Stimulated activated CD4-positive, alpha-beta T cell treated with anti-CD3 and anti-CD28 coated beads, Interleukin-12 subunit alpha, Interleukin-12 subunit beta, amount 100 ng/mL, for 4 hours (primary cell): ENCODE measurements at places on chromosomes 1 and 21.
A peak's percentile ranks its signal among the peaks of the same experiment; 100 is the strongest.

DNA sequence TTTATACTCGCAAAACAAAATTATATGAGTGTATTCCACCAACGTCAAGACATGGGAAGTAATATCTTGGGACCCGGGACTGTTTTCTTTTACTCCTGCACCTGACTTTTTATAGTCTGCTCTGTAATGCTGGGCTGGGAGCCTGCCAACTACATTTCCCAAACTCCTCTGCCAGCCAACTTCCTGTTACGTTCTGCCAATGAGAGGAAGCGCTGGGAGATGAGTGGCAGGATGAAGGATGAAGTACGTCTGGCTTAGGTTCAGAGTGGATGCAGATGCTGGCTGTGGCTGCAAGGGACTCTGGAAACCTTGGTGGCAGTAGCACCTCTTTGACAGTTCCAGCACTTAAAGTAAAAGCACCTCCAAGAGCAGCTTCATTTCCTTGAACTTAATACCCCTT is 59.6 kb downstream of the USP24 start:
- DNase-seq, result no peak

GRCh38 chr21:45827881-45828579 is 153.5 kb upstream of the COL6A1 start:
- DNase-seq, result no peak

GRCh38 chr21:27192281-27192949 is 225.5 kb upstream of the ADAMTS5 start:
- no peak for DNase-seq

GRCh38 chr1:13224480-13225060 is 1.4 kb downstream of the PRAMEF18 start:
- no peak for DNase-seq

- DNase-seq, result no peak
These were observed 371.2 kb downstream of the NPHP4 start for GRCh38 chr1:5620997-5621396.

- DNase-seq, result no peak
These were observed 97.9 kb downstream of the USH2A start for GRCh38 chr1:216325336-216325735.

GRCh38 chr1:111990026-111990877 is 784 bp upstream of the KCND3 start:
- DNase-seq, result no peak

DNA sequence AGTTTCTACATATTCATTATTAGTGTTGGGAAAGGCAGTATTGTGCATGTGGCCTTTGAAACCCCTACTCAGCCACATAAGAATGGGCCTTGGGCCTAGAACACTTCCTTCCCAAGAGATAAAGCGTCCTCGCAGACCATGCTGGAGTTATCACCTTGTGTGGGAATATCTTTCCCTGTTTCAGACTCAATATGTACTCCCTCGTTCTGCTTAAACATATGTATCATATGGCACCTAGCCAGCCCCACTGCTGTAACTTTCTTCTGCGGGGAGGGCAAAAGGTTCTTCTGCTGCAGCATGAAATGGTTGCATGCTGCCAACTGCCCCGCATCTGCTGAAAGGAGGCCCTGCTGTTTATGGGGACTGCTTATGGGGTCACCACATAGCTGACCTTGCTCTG is 92.0 kb downstream of the CRB1 start:
- no peak for DNase-seq

DNA sequence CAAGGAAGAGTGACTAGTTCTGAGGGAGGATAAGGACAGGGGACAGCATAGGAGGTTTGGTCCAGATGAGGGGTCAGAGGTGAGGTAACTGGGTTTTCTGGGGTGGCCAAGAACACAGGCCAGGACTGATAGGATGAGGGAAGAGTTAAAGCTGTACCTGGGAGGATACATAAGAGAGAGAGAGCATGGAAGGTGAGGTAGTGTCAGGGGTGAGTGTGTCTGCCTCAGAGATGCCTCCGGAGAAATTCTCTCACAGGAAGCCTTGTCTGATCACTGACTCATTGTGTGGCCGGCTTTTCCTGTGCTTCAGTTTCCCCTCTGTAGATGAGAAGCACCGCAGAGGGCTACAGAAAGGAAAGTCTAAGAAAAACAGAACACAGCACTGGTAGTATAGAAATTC is 40.2 kb downstream of the FASLG start:
- DNase-seq, result peak; percentile 58

GRCh38 chr1:118123116-118123839 is 61.8 kb downstream of the SPAG17 start:
- DNase-seq, result no peak

DNA sequence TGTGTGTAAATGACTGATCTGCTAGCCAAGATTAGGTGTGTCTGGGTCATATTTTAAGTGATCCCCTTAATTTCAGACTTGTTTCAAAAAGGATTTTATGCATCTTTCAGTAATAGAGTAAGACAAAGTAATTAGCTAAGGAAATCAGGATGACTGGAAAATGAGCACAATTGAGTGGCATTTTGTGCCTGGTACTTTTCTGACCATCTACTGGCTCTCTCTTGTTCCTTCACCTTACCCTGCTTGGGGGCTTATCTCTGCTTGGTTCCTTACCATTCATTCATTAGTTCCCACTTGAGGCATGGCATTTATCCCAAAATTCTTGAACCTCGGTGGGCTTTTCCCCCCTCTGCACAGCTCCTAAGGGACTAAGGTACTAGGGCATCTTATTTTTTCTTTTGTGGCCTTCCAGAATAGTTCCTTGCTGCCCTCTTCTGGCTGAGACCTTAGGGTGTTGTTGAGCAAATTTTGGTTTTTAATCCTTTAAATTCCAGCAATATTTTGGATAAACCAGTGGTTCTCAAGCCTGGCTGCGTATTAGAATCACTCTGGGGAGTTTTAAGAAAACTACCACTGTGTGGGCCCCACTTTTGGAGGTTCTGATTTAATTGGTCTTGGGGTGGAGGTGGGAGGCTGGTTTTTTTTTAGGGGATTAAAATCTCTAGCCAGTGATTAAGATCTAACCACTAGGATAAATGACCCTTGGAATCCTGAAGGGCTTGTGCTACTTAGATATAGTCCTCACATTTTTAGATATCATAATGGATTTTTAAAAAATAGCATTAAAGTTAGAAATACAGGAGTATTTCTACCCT is 50.8 kb downstream of the HS2ST1 start:
- no peak for DNase-seq

- DNase-seq, result peak; percentile 11
These were observed 18.2 kb upstream of the FCGR2A start for GRCh38 chr1:161486806-161487741.

GRCh38 chr1:156667610-156667967 is 9.6 kb downstream of the NES start:
- DNase-seq, result no peak

GRCh38 chr1:198265073-198265661 is 108.4 kb downstream of the NEK7 start:
- DNase-seq, result no peak

- no peak for DNase-seq
These were observed 1.4 kb downstream of the SLC22A15 start for GRCh38 chr1:115977499-115978258.

- no peak for DNase-seq
These were observed 9.1 kb downstream of the SGIP1 start for GRCh38 chr1:66542811-66543767.

- no peak for DNase-seq
These were observed 142.3 kb upstream of the COL6A1 start for GRCh38 chr21:45839274-45839673.

GRCh38 chr1:236851871-236852270 is 56.8 kb downstream of the MTR start:
- DNase-seq, result no peak

- no peak for DNase-seq
These were observed 80.6 kb downstream of the ELAVL4 start for GRCh38 chr1:50189369-50189768.

DNA sequence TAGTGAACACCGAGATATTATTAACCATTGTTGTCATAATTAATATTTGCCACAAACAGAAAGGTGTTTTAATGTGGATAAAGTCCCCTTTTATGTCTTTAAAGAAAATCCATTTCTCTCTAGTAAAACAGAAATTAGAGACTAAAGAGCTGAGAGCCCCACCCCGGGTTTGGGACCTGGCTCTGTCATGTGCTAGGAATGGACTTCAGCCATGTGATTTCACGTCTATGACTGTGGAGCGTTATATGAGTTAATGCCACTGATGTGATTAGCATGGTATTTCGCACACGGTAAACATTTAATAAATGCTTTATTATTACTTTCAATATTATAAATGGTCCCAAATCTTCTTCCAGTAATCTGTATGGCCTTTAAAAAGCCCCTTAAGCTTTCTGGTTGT is 205.0 kb upstream of the NFIA start:
- DNase-seq, result no peak

DNA sequence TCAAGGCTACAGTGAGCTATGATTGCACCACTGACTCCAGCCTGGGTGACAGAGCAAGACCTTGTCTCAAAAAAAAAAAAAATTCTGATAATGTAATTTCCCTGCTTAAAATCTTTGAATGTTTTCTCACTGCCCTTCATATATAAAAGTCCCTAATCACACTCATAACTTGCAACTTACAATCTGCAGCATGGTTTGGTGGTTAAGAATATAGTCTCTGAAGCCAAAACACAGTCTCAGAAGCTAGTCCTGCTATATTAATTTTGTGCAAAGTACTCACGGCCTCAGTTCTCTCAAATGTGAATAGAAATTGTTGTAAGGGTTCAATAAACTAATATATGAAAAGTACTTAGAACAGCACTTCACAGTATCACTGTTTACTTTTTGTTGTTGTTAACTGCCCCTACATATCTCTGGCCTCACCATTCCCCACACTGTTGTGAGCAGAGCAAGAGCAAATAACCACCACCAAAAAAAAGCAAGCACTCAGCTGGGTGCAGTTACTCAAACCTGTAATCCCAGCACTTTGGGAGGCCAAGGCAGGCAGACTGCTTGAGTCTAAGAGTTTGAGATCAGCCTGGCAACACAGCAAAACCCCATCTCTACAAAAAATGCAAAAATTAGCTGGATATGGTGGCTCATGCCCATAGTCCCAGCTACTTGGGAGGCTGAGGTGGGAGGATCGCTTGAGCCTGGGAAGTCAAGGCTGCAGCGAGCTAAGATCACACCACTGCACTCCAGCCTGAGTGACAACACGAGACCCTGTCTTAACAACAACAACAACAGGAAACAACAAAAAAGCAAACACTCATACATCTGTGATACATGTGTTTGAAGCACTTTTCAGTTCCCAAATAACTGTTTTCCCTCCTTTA is 22.4 kb downstream of the ASH1L start:
- no peak for DNase-seq

DNA sequence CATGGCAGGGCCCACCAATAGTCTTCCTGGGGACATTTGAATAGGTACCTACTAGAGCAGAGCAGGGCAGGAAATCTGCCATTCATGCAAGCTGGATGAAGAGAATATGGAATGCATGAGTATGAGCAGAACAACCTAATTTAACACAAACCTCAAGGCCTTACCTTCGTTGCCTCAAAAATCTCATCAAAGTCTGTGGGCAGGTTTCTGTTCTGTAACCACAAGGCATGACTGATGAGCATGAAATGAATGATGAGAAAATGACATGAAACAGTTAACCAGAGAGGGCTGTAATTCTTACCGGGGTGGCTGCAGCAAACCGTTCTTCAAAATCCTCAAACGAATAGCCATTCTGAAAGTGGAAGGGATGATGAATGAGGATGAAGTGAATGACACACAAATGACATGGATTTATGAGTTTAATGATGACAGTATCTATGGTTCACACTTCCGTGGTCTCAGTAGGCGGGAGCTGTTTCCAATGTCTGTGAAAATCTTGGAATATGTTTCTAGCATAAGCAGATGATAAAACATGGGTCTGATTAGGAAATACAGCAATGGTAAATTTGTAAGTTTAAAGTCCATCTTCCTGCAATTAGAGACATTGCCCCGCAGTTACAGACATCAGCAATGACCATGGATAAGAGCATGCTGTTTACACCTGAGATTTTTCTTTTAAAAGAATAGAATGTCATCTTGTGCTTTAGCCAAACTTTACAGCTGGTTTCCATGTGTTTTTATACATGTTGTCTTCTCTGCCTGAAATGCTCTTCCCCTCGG is 67.6 kb upstream of the C8B start:
- DNase-seq, result no peak

GRCh38 chr1:41891199-41891896 is 27.4 kb downstream of the HIVEP3 start:
- DNase-seq, result peak; percentile 42

DNA sequence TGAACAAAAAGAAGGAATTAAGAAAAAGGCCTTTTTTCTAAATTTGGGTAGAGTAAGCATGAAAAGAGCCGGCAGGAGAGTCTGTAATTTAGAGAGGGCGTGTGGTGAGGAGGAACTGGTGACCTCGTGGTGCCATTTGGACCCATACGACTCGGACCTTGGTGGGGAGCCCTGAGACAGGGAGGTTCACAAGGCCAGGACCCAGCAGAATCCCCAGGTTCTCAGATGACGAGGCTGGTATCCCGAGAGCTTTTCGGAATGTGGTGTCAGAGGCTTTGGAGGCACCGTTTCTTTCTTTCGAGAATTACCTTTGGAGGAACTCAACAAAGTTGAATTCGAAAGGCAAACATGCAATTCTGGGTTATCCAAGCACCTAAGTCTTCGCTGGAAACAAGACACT is 34.8 kb downstream of the CLIC6 start:
- DNase-seq, result no peak

- DNase-seq, result no peak
These were observed 316.9 kb upstream of the VAMP3 start for GRCh38 chr1:7454052-7454815.

- no peak for DNase-seq
These were observed 203.2 kb downstream of the HIVEP3 start for GRCh38 chr1:41715441-41716095.

DNA sequence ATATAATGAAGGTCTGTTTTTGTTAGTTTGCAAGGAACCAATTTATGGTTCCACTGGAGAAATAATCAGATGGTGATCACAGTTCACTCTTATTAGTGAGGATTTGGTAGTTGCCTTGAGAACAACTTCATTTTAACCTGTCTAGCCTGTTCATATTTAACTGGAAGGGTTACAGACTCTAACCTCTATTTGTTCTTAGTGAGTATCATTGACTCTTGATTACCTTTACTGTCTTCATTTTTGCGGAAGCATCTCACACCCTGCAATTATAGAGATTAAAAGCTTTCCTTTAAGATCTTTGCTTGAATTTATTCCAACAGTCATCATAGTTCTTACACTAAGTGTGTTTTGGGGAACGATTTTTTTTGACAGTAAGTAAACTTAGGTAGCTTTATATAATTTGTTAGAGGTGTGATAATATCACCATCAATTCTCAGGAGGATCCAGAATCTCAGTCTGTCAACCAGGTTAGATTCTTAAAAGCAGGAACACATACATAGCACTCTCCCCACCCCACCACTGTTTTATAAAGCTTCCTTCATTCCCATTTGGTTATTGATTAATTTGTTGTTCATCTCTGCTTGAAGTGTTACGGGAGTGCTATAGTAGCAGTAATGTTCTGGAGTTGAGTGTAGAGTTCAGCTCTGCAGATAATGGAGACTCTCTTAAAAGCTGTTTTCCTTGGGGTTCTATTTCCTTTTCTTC is 30.1 kb downstream of the B3GALT2 start:
- no peak for DNase-seq

DNA sequence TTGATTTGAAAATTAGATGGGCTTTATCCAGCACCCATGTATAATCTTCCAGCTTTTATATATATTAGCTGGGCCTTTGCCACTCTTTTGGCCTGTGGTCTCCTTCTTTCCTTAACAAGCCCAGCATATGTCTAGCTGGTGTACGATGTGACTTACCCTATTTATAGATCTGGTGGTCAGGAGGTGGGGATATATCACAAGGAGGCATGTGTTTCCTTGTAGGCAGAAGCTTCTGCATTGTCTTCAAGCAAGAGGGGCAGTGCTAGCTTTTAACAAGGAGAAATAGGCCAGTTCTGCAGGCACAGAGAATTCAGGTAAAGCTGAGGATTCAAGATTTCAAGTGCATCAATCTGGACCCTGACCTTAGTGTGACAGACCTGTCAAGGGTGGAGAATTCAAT is 38.0 kb upstream of the DNASE2B start:
- DNase-seq, result no peak
